ENCODE measurements at places on chromosomes 11 and 22.
A peak's percentile ranks its signal among the peaks of the same experiment; 100 is the strongest.

DNA sequence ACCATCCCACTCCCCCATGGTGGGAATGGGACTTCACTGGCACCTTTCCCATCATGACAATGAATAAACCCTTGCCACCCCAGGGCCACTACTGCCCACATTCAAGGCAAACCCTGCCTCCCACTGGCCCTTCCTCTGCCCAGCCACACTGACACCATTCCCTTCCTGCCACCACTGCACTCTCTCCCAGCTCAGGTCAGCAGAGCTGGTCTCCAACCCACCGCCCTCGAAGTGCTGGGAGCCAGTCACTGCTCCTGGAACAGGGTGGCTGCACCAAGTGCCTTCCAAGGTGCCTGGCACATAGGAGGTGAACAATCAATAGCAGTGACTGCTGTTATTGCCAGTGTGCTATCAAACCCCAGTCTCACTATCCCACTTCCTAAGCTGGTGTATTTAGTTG lies 27.1 kb downstream of the PRDM10 start:
- DNase-seq: no peak

DNA sequence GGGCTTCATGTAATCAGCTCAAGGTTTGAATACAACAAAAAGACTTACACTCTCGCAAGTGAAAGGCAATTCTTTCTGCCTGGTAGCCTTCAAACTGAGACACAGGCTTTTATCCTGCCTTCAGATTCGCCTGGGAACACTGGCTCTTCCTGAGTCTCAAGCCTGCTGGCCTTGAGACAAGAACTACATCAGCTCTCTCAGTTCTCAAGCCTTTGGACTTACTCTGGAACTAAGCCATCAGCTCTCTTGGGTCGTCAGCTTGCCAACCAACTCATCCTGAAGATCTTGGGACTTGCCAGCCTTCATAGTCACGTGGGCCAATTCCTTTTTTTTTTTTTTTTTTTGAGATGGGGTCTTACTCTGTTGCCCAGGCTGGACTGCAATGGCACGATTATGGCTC lies 35.7 kb upstream of the LRRC10B start:
- DNase-seq: no peak

DNA sequence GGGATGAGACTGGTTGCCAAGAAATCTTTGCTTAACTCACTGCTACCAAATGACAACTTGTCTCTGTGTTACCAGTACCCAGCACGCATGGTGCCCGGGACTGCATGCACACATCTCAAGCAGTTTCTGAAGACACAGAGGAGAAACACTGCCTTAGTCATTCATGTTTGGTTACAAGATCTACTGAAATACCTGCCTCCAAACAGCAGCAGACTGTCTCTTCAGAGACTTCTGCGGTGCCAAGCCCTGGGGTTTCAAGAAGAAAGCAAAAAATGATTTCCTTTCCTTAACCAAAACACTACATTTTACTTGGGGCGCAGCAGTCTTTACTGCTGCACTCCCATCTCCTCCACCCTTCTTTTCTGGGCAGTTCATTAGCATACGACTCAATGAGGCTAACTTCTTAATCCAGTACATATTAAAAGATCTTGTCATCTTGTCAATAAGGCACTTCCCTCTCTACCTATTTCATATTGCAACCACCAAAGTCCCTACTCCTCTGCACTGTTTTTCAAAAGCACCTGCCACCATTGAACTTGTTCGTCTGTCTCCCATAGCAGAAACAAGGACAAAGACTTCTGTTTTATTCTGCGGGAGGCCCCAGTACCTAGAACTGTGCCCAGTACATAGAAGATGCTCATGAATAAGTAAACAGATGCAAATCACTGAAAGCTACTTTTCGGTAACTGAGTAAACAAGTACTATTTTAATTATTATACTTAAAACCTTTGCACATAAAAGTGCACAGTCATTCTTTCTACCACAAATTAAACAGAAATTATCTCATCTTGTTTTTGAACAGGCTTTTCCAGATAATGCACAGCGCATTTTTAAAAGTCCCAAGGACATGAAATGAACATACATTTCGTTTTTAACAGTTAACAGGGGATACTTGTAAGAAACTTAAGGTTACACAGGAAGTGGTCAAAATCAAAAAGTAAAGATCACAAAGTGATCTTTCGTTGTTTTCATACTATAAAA lies 4.0 kb downstream of the NAP1L4 start:
- DNase-seq: no peak

DNA sequence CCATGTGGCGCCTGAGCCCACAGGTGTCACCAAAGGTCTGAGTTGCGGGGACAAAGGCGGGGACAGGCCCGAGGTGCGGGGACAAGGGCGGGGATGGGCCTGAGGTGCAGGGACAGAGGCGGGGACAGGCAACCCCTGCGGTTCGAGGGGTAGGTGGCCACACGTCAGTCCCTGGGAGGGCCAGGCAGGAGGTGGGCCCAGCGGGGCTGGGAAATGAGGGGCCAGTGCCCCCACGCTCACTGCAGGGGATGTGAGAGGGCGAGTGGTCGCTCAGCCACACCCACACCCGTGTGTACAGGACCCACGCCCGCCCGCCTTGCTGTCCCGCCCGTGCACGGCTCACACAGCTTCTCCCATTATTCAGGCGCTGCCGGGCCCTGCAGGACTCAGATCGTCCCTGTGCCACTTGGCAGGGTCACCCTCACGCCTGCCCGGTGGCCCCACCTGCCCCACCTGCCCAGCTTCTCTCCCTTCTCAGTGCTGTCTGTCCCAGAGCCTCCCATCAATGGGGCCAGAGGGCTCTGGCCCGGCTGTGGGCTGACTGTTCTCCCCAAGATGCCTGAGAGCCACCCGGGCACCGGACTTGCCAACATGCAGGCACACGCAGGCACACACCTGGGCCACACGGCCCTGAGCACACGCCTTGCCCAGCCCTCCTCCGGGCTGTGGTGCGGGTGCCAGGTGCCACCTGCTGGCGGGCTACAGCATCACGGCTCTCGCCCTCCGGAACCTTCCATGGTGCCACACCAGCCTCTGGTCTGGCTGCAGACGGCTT lies 14.2 kb upstream of the MUC6 start:
- DNase-seq: peak; percentile 53

DNA sequence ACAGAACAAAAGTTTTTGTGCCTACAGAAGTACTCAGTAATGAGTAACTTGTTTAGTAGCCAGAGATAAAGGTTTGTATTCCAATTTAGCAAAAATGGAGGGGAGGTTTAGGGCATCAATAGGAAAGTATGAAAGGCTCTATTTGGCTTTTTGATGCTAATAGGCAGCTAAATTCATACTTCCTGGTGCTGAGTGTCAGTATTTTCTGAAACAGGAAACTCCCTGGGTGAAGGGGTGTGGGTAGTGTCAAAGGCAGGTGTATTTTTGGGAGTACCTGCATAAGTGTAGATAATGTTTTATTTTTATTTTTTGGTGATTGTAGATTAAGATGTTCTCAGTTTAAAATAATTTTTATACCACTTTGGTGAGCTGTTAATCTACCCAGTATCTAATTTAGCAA lies 29.3 kb upstream of the MMP7 start:
- no peak for DNase-seq

- peak; percentile 96 for DNase-seq
Observed at GRCh38 chr11:130166457-130166784, 6.8 kb downstream of the ST14 start.

DNA sequence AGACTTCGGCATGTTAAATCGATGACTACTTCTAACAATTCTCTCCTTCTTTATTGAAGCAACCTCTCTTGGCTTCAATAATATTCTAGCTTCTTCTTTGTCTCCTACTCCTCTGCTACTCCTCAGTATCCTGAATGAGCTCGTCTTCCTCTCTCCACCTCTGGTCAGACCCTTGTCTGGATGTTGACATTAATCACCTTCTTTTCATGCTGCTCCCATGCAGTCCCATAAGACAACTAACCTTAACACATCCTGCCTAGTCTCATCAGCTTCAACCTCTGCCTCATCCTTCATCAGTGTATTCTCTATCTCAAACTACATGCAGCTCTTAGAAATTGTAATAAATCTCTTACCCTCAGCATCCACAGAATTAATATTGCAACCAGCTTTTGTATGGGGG lies 695.6 kb downstream of the CNTN5 start:
- no peak for DNase-seq

DNA sequence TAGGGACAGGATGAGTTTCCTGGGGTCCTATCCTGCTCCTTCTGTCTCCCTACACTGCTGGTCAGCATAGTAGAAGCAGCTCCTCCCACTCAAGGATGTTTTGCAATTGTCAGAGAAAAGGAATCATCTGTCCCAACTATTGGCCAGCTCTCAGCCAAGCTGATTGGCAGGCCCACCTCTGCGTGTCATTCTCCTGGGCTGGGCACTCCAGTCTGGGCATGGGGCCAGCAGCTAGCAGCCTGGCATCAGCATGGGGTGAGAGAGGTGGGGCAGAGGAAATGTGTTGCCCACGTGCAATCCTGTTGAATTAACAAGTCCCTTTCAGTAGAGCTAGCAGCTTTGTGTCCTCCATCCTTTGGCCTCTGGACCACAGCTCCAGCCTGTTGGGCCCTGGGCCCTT lies 14.1 kb downstream of the ANKK1 start:
- DNase-seq: peak; percentile 88

DNA sequence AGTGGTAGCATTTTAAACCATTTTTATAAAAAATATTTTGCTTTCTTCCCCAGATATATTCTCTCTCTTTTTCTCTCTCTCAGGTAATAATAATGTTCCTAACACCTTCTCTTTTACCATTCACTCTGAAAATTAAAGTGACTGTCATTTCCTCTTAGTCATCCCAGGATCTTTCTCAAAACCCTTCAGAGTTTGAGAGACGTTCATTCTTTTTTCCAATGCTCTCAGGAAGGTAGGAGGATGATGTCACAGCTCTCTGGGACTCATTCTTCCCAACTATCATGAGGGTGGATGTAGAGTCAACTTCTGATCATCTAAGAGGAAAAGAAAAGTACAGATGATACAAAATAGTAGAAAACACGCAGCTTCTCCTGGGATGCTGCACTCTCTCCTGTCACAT lies 60.2 kb upstream of the CRTAM start:
- DNase-seq: no peak

DNA sequence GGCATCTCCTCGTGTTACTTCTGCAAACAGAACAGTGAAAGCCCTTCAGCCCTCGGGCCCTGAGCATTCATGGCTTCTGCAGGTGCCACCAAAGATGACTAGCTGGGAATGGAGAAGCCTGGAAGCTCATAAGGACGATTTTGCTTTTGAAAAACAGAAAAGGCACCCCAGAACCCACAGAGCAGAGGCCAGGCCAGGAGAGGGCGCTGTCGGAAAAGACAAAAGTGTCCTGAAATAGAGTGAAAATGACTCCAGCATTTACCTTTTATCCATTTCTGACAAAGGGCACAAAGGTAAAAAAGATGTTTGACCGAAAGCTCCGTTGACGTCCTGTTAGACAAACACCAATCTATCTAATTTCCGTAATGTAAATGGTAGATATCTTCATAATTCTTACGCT lies 37.6 kb downstream of the ZNF195 start:
- DNase-seq: no peak

DNA sequence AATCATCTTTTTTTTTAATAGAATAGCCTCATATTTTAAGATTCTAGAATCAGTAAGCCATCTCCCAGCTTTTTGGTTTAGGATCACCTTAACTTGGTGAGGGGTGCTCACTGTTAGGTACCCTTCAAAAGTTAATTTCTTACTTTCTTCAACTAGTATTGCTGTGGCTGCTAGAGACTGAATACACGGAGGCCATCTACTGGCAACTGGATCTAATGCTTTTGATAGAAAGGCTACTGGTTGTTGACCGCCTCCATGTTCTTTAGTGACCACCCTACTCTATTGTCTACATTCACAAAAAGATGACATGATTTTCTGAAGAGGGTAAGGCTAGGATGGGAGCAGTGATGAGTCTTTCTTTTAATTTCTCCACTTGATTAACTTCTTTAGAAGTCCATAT lies 16.7 kb upstream of the ALDH3B2 start:
- DNase-seq: no peak

DNA sequence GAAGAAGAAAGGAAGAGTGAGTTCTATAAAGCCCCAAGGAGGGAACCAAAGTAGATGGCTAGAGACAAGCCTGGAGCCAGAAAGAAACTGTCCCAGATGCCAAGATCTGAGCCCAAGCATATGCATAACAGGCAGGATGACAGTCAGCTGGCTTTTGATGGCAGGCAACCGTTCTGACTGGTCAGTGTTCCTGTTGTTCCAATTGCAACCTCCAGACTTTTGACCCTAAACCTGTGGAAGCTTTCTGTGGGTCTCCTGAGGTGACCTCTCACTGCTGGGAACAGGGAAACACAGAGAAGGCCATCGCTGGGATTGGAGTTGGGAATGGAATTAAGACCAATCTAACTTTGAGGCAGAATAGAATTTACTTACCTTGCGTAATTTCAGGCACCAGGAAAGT lies 21.6 kb upstream of the NNMT start:
- DNase-seq: no peak

DNA sequence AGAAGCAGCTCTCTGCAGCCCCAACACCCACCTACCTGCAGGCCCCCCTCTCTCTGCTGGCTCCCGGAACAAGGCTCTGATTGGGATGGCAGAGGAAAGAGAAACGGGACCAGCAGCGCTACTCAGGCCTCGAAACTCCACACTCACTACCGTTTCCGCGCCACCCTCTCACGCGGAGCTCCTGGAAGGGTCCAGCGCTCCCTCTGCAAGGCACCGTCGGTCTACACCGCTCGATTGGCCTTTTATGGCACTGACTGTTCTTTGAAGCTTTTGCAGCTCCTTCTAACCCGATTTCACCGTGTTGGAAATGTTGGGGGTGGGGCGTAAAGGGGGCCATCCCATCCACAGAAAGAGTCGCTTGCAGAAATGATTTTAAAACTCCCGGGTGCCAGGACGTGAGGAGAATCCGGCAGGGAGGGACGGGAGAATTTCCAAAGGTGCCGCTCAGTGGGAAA lies 323 bp upstream of the PANX1 start:
- DNase-seq: no peak

GRCh38 chr11:87604350-87604749 lies 566.6 kb downstream of the TMEM135 start:
- peak; percentile 14 for DNase-seq

- DNase-seq: no peak
Observed at GRCh38 chr22:19501897-19502447, 22.2 kb downstream of the CLDN5 start.

GRCh38 chr11:43937434-43938411 lies 4.7 kb upstream of the C11orf96 start:
- DNase-seq: no peak

- no peak for DNase-seq
Observed at GRCh38 chr22:25484521-25485315, 79.8 kb upstream of the GRK3 start.

- no peak for DNase-seq
Observed at GRCh38 chr11:57815476-57815875, 53.9 kb downstream of the CTNND1 start.

All from epithelial cell of prostate (primary cell).